Activated CD8-positive, alpha-beta T cell treated with anti-CD3 and anti-CD28 coated beads, Interleukin-2, amount 10 ng/mL, durations not matched to agents 7 days and 5 days (primary cell): ENCODE measurements at places on chromosomes 4 and X. TPM values are rescaled to one million over a fixed set of nuclear protein-coding genes. Genes with fewer than 3 reads are reported as not detected.

SPACA5 gene
- total RNA-seq = not detected

BEND2 gene
- total RNA-seq = not detected

ATP1B4 gene
- total RNA-seq = not detected

CT83 gene
- not detected for total RNA-seq

MAGEA2B gene
- total RNA-seq = not detected

EVC gene
- 1.7 TPM for total RNA-seq

PRR32 gene
- not detected for total RNA-seq

TSPAN6 gene
- not detected for total RNA-seq

TCP11X2 gene
- not detected for total RNA-seq

PNMA6F gene
- not detected for total RNA-seq

LAS1L gene
- 50.6 TPM for total RNA-seq

ADH1C gene
- not detected for total RNA-seq

GLUD2 gene
- 0.60 TPM for total RNA-seq

UGT2B17 gene
- total RNA-seq = not detected

RAB41 gene
- not detected for total RNA-seq

BST1 gene
- 0.60 TPM for total RNA-seq

APOO gene
- 33.1 TPM for total RNA-seq

PAGE2B gene
- total RNA-seq = 0.97 TPM

IQCM gene
- not detected for total RNA-seq

UCP1 gene
- not detected for total RNA-seq
